Coronary artery (tissue), 2 donors: ENCODE measurements at places on chromosomes 7 and 10.

GRCh38 chr7:70621954-70622600 lies 509.9 kb upstream of the GALNT17 start:
- DNase-seq = no peak

- no peak for DNase-seq
Measured at GRCh38 chr10:76572021-76572420, 1065.6 kb downstream of the KCNMA1 start.

DNA sequence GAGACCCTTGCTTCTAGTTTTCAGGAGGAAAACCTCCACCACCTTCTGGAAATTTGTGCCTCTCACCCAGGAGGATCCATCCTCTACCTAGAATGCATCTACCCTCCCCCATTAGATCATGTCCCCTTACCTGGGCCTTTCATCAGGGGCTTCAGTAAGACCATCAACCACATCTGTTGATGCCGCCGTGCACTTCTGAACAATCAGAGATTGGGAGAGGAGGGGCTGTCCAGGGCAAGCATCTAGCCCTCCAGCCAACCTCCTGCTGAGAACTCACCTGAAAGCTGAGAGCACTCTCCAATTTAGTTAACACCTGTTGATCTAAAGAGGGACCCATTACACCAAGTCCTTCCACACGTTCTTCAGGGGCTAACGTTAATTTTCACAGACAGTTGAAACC lies 57.6 kb upstream of the PIK3CG start:
- DNase-seq = no peak

DNA sequence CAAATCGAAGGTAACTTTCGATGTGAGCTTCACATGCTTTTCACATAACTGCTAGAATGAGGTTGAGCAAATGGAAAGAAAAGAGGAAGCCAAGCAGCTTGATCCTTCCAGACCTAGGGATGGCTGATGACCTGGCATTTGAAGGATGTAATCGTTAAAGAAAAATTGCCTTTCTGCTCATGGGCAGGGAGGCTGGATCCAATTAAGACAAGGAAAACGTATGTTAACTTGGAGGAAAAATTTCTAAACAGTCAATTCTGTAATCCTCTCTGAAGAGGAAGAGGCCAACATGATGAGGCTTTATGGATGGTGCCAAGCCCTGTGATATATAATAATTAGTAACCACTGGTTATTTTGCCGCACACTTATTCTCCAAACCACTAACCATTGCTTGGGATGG lies 12.5 kb downstream of the GRK5 start:
- DNase-seq = no peak

- peak; percentile 41 for DNase-seq
Measured at GRCh38 chr7:1819259-1819841, 149.3 kb downstream of the ELFN1 start.

DNA sequence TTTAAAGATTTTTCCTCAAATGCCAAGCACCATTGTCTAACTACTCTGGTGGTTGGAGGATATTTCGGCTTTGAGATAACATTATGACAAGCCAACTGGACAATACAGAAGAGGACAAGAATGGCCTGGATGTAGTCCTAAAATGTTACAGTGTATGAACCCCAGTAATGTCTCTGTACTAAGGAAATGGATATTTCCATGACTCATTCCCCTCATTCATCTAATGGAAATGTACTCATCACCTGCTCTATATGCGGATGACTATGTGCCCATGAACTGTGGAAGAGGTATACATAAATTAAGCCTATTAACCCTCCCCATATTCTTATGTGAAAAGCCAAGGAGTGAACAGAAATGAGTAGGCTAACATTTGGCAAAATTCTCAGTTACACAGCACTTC lies 207.9 kb downstream of the CACNA2D1 start:
- DNase-seq = no peak
